ENCODE measurements at places on chromosomes 5 and 9.

DNA sequence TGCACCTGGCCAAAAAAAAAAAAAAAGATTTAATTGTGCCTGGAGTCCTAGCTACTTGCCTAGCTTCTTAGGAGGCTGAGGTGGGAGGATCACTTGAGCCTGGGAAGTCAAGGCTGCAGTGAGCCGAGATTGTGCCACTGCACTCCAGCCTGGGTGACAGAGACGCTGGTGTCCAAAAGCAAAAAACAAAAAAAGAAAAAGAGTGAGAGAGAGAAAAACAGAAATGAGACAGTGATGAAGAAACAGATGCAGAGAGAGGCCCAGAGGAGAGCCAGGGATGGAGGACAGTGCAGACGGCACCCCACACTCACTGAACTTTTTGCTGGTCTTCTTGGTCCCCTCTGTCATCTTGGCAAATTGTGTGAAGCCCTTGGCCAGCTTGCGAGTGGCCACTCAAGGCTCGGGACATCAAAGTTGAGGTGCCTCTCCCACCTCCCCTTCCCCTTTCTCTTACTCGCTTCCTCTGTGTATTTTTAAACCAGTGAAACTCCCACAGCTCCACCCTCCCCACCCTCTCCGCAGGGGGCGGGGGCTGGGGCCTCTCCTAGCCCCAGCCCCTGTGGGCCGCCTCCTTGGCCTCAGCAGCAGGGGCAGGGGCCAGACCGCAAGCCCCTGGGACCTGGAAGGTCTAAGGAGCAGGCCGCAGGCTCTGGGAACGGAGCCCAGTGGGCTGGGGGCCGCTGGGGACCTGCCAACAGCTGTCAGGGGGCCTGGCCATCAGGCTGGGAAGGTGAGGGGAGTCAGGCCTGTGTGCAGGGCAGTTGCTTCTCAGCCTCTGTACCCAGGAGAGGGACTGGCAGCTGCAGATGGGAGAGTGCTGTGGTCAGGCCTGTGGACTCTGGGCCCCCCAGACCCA is at the start of gene SH2D3C:
Gene SH2D3C, minus strand, starts transcription at position 387 of the 856 bp plus-strand sequence. Its CDS starts 39 bp downstream, at position 348.
- no peaks in the 10 kb centered on the region for H3K4me1 ChIP-seq
- DNase-seq = no peak
- no peak within 1 kb of the TSS for H3K27ac ChIP-seq
- no peaks in the 10 kb centered on the region for H3K27me3 ChIP-seq
- H3K4me3 ChIP-seq = no peak within 1 kb of the TSS
- H3K36me3 ChIP-seq = no peaks in the 10 kb centered on the region

- peak overlapping the region; percentile 85 for H3K27ac ChIP-seq
- peaks cover 36% of the 10 kb centered on the region for H3K4me1 ChIP-seq
- H3K36me3 ChIP-seq = no peaks in the 10 kb centered on the region
- peak; percentile 72 for DNase-seq
These were observed 681 bp downstream of the MAN2A1 start for GRCh38 chr5:109690242-109690974.

DNA sequence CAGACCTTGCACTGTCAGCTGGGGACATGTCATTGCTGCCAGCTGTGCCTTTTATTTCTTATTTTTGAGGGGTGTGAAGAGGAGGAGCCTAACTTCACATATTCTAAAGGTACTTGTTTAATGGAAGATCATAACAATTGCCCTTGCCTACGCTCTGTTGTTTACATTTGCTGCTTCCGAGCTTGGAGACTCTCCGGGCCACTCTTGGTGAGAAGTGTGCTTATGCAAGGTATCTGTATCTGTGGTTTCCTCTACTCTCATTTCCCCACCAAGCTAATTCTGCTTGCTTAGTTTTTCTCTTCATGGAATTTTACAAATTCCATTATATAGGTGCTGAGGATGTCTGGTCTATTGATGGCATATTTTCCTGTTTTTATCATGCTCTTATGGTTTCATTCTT is 105.3 kb downstream of the RASGRF2 start:
- H3K27ac ChIP-seq = no peak overlapping the region
- H3K36me3 ChIP-seq = no peaks in the 10 kb centered on the region
- no peaks in the 10 kb centered on the region for H3K27me3 ChIP-seq
- no peak for DNase-seq

- no peak overlapping the region for H3K4me3 ChIP-seq
- no peak for DNase-seq
- no peaks in the 10 kb centered on the region for H3K36me3 ChIP-seq
- no peak overlapping the region for H3K27ac ChIP-seq
These were observed 383.0 kb downstream of the DIRAS2 start for GRCh38 chr9:90259311-90260246.
